ENCODE measurements at places on chromosomes 7 and 10.
A peak's percentile ranks its signal among the peaks of the same experiment; 100 is the strongest.

- DNase-seq: no peak
Measured at GRCh38 chr10:127234306-127234800, 38.0 kb upstream of the INSYN2A start.

- peak; percentile 67 for DNase-seq
Measured at GRCh38 chr7:79453558-79454360, at the start of gene MAGI2. Gene MAGI2, minus strand, starts transcription at chr7:79453667. Its CDS starts 347 bp downstream, at chr7:79453320.

DNA sequence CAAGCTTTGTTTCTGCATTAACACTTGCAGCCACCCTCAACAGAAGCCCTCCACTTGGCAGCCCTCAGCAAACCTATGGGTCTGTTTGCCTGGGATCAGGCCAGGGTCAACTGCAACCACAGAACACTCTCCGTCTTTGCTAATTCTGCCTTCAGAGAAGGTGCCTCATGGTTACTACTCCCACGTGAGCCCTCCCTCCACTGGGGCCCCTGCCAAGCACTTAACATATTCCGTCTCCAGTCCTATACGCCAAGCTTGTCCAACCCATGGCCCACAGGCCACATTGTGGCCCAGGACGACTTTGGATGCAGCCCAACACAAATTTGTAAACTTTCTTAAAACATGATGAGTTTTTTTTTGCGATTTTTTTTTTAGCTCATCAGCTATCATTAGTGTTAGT lies 54.7 kb downstream of the HSPA12A start:
- DNase-seq: no peak

- DNase-seq: no peak
Measured at GRCh38 chr7:28498636-28499035, 86.3 kb downstream of the CREB5 start.

- DNase-seq: no peak
Measured at GRCh38 chr7:25831831-25832411, 320.1 kb upstream of the NFE2L3 start.

DNA sequence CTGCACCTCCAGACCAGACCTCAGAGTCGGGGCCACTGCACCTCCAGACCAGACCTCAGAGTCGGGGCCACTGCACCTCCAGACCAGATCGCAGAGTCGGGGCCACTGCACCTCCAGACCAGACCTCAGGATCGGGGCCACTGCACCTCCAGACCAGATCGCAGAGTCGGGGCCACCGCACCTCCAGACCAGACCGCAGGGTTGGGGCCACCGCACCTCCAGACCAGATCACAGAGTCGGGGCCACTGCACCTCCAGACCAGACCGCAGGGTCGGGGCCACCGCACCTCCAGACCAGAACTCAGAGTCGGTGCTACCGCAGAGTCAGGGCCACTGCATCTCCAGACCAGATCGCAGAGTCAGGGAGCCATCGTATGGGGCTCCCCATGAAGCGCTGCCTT lies 105.9 kb downstream of the ACTR3B start:
- no peak for DNase-seq

DNA sequence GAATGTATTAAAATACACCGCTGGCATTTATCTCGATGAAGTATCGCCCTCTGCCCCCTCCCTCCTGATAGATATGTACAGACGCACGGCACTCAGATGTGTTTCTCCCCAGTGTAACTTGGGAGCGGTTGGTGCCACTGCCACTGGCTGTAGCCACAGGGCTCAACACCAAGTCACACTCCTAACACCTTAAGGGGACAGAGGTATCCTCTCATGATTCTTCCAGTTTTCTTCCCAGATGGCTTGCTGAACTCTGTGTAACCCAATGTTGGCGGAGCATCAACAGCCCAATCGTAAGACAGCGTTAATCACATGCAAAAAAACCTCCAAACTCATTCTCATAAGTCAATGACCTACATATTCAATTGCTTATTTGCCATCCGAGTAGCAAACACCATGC lies 35.5 kb downstream of the CTBP2 start:
- no peak for DNase-seq

DNA sequence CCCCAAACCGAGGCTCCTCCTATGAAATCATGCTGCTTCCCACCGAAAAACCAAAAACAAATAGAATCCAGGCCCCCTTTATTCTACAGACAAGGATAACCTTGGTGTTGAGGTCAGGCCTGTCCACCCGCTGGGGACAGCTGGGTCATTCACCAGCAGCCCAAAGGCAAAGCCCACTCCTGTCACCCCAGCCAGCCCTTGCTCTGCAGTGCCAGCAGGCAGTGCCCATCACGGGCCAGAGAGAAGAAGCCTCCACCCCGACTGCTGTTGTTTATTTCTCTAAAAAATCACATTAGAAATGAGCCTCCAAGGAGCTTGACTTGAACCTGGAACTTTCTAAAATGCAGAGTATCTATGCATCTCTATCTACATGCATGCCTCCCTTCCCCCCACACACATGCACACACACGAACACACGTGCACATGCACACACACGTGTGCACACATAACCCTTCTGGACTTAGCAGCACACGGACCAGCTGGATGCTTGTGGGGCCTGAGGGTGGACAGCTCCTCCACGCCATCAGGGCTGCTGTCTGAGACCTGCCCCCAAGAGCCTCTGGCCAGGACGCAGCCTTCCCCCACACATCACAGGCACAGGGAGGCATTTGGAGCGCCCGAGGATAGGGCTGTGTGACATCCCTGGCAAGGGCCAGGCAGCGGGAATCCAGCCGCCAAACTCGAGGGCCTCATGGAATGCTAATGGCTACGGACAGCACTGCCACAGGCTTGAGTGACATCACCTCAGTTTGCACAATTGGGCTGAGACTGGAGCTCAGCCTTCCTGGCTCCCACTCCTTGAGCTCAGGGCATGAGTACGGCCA lies 22.8 kb downstream of the PRKAG2 start:
- DNase-seq: no peak

DNA sequence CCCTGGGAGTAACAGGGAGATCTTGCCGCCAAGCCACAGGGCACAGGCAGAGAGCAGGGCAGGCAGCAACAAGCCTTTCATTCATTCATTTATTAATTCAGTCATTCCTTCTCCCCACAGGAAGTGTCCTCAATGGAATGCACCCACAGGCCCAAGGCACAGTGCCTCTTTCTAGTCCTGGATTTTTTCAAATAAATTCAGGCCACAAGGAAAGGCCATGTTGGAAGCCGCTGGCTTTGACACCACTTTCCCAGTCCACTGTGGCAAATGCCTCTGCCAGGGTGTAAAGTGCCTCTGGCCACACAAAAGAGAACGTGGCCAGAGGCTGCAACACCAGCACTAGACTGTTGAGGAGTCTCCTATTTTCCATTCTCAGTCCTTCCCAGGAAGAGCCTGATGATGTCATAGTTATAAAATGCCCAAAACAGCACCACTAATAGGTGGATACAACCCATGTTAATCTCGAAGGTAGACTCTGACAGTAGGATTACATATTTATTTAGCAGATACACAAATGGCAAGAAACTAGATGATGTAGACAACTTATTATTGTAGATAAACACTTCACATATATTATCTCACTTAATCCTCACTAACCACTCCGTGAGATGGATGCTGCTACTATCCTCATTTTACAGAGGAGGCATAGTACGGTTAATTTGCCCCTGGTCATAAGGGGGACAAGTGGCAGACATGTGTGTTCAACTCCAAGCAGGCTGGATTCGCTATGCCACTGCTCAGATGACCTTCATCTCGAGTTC lies 5.5 kb downstream of the JAZF1 start:
- no peak for DNase-seq

DNA sequence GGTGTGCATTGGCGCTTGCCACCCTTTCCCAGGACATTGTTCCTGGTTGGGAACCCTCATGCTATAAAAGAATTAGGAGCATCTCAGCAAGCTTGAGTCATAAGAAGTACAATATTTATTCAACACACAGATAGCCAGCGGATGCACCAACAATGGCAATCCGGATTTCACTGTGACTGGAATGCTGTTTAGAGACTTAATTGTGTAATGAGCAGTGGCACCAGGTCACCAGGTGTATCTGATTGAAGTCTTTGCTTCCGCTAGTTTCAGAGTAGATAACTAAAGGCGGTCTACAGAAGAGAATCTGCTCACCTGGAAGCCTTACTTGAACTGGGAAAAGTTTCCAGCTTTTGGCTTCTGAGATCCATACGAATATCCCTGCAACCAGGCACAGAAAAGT lies 772.3 kb upstream of the GHITM start:
- no peak for DNase-seq

- no peak for DNase-seq
Measured at GRCh38 chr7:118918556-118918955, 694.1 kb downstream of the ANKRD7 start.

DNA sequence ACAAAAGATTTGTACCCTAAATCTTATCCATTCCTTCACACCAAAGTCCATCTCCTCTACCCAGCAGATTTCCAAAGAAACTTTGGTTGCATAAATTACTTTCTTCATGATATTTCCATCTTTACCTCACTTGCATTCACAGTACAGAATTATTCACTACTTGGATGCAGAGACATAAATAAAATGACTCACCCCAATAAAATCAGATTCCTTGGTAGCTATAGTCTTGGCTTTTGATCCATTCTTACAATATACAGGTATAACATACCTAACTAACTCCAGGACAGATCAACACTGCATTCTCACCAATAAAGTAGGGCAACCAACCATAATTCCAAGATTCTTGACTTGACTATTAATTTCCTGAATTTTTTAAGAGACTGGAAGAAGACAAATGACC lies 815.1 kb downstream of the MAGI2 start:
- no peak for DNase-seq

- DNase-seq: no peak
Measured at GRCh38 chr10:24307696-24308485, 99.0 kb downstream of the KIAA1217 start.

- peak; percentile 16 for DNase-seq
Measured at GRCh38 chr10:28592953-28593352, 60.0 kb downstream of the WAC start.

GRCh38 chr7:141441837-141442627 lies 109.2 kb upstream of the AGK start:
- no peak for DNase-seq

- DNase-seq: no peak
Measured at GRCh38 chr10:4686644-4686996, 139.4 kb upstream of the AKR1E2 start.

DNA sequence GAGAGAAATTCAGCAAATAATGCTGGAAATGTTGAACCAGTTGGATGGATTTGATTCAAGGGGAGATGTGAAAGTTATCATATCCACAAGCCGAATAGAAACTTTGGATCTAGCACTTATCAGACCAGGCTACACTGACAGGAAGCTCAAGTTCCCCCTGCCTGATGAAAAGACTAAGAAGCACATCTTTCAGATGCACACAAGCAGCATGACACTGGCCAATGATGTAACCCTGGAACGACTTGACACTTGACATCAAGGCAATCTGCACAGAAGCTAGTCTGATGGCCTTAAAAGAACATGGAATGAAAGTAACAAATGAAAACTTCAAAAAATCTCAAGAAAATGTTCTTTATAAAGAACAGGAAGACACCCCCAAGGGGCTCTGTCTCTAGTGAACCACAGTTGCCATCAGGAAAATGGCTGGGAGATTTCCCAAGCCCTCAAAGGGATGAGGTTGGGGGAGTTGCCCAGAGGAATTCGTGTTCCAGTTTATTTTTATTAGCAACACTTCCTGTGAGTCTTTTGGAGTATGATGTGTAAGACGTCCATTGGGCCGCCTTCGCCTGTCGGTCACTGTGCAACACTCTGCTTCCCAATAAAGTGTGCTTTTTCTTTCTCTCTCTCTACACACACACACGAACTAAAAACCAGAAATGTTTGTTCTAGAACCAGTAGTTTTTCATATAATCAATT lies 200.0 kb downstream of the HIBADH start:
- DNase-seq: no peak

DNA sequence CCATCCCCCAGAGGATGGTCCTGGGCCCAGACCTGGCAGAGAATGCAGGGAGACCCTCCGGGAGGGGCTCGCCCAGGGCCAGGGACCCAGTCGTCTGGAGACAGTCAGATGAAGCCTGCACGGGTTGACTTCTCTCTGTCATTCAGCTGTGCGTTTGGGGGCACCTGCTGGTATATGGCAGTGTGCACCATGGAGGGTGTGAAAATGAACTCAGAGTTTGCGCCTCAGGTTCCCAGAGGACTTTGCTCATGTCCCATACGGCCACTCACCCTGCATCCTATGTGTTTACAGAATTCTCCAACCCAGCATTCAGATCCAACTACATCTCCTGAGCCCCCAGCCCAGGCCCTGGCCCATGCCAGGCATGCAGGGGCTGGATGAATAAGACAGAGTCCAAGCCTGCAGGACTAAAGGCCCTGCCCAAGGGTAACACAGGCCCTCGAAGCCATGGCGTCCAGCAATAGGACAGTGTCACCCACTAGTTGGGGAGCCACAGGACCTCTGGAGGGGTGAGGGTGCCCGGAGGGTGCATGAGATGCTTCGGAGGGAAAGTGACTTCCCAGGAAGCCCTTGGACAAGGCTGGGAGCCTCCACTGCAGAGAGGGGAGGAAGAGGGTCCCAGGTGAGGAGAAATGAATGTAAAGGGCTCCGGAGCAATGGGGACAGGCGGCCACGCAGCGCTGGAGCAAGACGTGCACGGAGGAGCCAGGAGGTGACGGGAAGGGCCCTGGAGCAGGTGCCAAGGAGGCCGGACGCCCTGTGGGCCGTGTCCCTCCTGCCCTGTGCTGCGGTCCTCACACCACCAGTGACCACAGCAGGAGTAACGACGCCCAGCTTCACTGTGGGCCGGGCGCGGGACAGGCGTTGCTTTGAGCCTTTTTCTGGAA lies 36.3 kb downstream of the CALML3 start:
- no peak for DNase-seq

DNA sequence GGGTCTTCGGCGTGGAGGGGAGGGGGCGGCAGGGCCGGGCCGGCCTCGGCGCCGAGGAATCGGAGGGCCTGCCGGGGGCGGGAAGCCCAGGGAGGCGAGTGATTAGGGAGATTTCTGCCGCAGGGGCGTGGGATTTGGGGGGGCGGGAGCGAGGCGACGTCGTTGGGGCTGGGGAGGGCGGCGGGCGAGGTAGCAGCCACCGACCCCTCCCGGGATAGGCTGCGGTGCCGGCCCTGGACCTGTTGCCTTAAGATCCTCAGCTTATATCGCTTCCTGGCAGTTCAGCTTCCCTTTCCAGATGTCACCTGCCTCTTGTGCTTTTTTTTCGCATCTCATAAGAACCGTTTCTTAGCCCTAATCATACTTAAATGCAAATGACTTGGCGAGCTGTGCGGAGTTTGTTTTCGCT lies 655 bp downstream of the LMTK2 start:
- no peak for DNase-seq

- no peak for DNase-seq
Measured at GRCh38 chr7:115747174-115747573, 283.4 kb downstream of the TFEC start.

DNA sequence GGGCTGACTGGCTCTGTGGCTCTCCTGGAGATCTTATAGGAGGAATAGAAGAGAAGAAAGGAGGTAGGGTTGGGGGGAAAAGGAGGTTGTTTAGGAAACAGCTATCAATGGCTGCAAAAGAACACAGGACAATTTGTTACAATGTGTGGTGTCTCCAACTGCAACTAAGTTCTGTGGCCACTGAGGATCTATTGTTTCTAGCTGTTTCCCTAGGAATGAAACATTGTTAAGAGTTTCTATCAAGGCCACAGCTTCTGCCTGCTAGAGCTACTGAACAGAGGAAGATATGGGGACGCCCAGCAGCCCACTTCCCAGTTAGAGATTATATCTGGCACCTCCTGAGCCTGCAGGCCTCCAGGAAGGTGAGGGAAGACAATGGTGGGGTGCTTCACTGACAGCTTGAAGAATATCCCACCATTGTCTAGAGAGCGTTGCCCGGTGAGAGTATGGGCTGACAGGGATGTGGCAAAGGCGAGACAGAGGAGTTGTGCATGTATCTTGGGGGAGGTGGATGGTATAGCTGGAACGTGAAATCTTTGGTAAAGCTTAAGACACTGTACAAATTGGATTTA lies 4.0 kb downstream of the SCD start:
- DNase-seq: no peak

All from GM04504 (cell line).